COR-L47 (cell line): ENCODE measurements at places on chromosomes 1 and 21.
A peak's percentile ranks its signal among the peaks of the same experiment; 100 is the strongest.

DNA sequence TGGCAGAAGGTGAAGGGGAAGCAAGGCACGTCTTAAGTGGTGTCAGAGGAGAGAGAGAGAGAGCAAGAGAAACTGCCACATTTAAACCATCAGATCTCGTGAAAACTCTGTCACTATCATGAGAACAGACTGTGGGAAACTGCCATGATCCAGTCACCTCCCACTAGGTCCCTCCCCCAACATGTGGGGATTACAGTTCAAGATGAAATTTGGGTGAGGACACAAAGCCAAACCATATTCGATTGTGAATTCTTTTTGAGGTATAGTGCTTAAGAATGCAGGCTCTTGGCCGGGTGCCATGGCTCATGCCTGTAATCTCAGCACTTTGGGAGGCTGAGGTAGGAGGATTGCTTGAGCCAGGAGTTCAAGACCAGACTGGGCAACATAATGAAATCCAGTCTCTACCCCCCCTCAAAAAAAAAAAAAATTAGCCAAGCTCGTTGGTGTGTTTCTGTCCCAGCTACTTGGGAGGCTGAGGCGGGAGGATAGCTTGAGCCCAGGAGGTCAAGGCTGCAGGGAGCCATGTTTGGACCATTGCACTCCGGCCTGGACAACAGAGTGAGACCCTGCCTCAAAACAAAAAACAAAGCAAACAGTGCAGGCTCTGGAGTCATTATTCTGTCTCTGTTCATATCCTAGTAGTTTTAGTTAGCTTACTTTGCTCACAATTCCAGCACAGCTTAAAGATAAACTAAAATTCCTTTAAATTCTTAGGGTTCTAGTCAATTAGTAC, 6.0 kb downstream of the ZCCHC17 start:
- DNase-seq, result no peak

- DNase-seq, result no peak
Measured at GRCh38 chr21:18244671-18245463, at the start of gene CHODL. Gene CHODL, plus strand, starts transcription at chr21:18244833. Its CDS starts 391 bp downstream, at chr21:18245224.

DNA sequence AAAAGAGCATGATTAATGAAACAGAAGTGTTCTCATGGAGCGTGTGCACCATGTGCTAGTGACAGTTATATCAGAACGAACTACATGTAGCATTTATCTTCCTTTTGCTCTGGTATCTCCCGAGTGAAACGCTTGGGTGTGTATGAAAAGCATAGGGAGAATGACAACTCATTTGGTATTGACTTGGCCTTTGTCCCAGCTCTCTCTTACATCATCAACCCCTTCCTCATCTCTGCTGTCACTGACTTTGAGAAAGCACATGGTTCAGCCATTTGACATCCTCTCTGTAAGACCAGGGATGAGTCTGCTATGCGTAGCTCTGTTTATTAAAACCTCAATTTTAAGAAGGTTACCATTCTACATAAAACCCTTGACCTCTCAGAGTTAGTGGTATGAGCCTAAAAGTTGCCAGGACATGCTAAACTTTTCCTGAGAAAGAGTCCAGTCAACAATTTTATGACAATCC, 201.0 kb downstream of the NRIP1 start:
- DNase-seq, result no peak

DNA sequence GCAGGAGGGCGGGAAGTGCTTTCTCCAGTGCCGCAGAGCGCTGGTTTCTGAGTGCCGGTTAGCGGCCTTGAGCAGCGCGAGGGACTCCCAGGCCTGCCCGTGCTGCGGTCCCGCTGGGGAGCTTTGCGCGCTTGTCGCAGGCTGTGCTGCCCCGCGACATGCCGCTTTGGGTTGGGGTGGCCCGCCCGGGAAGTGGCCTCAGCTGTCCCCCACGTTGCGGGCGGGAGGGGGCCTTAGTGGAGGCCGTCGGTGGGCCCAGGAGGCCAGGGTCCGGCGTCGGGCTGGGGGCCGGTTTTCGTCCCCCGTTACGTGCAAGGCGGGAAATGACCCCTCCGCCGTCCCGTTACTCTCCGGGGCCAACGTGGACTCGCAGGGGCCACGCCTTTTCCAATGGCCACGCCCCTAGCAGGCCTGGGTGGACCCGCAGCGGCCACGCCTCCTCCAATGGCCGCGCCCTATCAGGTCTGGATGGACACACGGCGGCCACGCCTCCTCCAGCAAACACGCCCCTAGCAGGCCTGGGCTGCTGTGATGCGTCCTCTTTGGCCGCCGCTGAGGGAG, 977 bp upstream of the C1orf174 start:
- DNase-seq, result peak; percentile 90

GRCh38 chr1:41404308-41404761, 43.1 kb downstream of the FOXO6 start:
- DNase-seq, result peak; percentile 87

GRCh38 chr1:206717674-206717989, 32.9 kb downstream of the MAPKAPK2 start:
- no peak for DNase-seq

DNA sequence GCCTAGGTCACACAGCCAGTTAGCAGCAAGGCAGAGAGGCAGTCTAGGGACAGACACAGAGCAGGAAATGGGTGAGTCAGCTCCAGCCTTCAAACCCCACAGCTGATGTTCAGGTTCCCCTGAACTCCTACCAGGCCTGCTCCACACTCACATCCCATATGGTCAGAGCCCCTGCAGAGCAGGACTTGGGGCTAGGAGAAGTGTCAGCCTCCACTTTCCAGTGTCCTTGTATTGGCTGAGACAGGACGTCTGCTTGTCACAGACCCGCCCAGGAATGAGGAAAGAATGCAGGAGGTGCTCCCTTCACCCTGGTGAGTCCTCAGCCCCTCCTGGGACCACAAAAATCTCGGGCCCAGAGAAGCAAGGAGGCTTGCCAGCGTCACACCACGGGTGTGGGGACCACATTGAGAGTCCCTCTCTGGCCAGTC, 92.5 kb downstream of the LACTBL1 start:
- DNase-seq, result no peak

DNA sequence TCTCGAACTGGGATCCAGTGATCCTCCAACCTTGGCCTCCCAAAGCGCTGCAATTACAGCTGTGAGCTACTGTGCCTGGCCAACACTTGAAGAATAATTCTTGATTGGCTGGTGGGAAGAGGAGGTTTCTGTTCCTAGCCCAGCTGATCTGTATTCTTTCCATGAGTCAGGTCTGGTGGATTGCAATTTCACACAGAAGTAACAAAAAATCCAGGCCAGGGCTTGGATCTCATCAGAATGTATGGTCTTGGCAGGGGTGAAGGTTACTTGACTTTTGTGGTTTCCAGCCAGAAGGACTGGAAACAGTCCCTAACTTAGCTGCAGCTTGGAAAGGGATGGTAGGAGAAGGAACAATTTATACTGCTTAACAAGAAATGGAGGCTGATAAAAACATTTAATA, 5.1 kb upstream of the HP1BP3 start:
- DNase-seq, result no peak

- DNase-seq, result no peak
Measured at GRCh38 chr1:78334952-78335351, 155.8 kb upstream of the PTGFR start.

GRCh38 chr1:73040811-73041210, 758.5 kb upstream of the NEGR1 start:
- DNase-seq, result no peak

DNA sequence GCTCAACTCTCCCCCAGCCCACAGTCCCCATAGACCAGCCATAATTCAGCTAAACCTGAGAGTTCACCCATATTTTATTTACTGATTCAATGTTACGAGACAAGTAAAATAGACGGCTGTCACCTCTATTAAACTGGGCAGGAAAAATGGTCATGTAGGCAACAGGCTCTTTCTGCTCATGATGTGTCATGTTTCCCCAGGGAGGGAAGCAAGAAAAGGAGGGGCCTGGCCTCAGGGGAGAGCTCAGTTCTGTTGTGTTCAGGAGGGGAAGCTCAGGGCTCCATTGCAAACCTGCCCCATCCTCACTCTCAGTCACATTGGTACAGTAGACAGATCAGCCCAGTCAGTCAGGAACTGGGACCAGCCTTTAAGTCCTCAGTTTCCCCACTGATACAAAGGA, 12.8 kb downstream of the GRIK3 start:
- no peak for DNase-seq

DNA sequence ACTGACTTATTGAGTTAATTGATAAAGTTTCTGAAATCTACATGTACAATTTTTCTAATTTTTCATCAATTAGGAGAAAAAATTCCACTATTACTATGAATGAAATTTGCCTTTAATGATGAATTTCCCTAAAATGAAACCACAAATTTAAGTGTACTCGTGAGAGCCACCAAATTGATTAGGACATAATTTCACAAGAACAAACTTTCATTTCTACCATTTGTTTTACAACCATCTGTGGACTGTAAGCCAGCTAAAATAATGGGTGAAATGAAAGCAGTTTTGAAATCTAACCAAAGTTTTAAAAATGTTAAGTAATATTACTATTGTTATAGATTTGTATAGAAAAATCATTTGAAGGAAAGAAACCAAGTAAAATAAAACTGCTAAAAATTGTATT, 41.8 kb downstream of the AGL start:
- no peak for DNase-seq

- no peak for DNase-seq
Measured at GRCh38 chr1:175376194-175376593, 183.6 kb upstream of the KIAA0040 start.

GRCh38 chr1:34681480-34682451, 73.1 kb upstream of the GJB5 start:
- peak; percentile 41 for DNase-seq

GRCh38 chr1:92356956-92357355, 58.1 kb downstream of the RPAP2 start:
- DNase-seq, result no peak

DNA sequence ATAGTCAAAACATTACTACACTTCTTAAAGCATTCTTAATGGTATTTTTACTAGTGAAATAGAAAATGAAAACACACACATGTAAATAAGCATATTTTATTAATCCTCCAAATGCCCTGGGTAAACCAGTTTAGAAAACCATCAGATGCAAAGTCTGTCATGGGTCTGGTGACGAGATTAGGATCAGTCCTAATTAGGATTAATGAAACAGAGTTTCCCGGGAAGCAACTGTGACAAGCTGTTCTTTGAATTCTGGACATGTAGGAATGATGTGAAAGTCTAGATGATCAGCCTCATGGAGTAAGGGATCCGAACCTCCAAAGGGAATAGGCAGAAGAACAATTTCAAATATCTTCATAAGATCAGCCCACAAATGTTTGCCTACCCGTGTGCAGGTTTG, 250.2 kb downstream of the KIF26B start:
- no peak for DNase-seq

GRCh38 chr21:42638266-42638863, 15.1 kb upstream of the PDE9A start:
- DNase-seq, result no peak

GRCh38 chr1:211894312-211894711, 63.7 kb upstream of the LPGAT1 start:
- no peak for DNase-seq

- no peak for DNase-seq
Measured at GRCh38 chr21:33543505-33544129, 779 bp downstream of the SON start.

GRCh38 chr21:38376235-38376634, 119.4 kb downstream of the KCNJ15 start:
- DNase-seq, result no peak

DNA sequence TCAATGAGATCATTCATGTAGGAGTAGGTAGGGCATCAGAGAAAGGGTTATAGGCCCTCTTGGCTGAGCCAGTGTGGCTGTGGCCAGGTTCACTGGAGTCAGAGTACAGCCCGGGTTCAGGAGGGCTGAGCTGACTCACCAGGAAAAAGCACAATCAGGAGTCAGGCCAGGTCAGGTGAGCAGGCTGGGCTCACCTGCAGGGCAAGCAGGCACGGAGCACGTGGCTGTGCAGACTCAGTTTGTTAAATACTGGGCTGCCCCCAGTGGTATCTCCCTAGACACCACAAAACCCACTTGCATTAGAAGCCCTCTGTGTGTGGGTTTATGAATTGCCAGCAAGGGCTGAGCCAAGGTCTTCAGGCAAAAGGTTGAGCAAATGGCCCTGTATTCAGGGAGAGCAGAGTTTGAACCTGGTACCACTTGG, 122.1 kb upstream of the SERBP1 start:
- DNase-seq, result no peak

GRCh38 chr1:94259635-94260289, 22.4 kb upstream of the ARHGAP29 start:
- DNase-seq, result no peak

GRCh38 chr1:184223216-184223615, 163.6 kb upstream of the C1orf21 start:
- DNase-seq, result no peak

- peak; percentile 8 for DNase-seq
Measured at GRCh38 chr21:26717146-26717739, 128.0 kb downstream of the ADAMTS1 start.

- no peak for DNase-seq
Measured at GRCh38 chr1:93033785-93034184, 45.3 kb upstream of the MTF2 start.

DNA sequence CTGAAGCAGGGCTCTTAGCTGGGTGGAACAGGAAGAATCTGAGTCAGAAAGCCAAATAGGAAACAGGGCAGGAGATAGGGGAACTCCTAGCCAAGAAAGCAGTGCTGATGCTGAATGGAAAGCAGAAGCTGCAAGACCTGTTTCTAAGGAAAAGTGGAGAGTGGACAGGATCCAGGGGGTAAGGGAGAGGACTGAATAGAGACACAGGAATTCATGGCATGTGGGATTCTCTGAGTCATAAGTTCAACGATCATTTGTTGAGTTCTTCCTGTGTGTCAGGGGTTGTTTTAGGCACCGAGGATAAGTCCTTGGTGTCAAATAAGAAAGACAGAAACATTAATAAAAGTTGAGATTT, 153.8 kb upstream of the FGGY start:
- no peak for DNase-seq

- no peak for DNase-seq
Measured at GRCh38 chr1:99849413-99849743, 783 bp upstream of the AGL start.

GRCh38 chr1:180179162-180179957, 24.7 kb downstream of the QSOX1 start:
- DNase-seq, result no peak

DNA sequence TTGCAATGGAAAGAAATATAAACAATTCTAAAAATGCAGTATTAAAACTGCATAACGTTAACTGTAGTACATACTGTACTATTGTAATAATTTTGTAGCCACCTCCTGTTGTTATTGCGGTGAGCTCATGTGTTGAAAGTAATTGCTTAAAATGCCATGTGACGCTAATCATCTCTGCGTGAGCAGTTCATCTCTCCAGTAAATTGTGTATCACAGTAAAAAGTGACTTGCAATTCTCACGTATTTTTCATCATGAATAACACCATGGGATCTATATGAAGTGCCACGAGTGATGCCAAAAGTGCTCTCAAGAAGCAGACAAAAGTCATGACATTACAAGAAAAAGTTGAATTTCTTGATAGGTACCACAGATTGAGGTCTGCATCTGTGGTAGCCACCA, 82.4 kb upstream of the CYYR1 start:
- DNase-seq, result peak; percentile 11
